Daoy (cell line): ENCODE measurements at places on chromosomes 3 and 15.

- DNase-seq: peak; percentile 66
Observed at GRCh38 chr3:28916713-28917499, 364.0 kb upstream of the RBMS3 start.

- no peak for DNase-seq
Observed at GRCh38 chr3:55877703-55878102, 390.6 kb upstream of the WNT5A start.

GRCh38 chr3:160980740-160981139 lies 124.4 kb downstream of the B3GALNT1 start:
- DNase-seq: no peak

DNA sequence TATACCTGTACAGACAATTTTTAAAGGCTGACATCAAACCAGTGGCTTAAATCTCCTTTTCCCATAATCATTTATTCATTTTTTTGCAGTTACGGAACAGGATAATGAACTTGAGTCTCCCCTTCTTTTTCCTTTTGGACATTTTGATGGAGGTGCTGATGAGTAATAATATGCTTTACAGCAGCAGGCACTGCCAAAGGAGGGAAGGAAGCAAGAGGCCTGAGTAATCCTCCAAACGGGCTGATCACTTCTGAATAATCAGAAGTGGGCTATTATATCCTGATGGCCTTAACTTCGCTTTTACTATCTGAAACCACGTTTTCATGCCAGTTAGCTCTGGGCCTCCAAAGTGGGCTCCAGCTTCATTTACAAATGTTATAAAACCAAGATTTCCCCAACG lies 527.2 kb downstream of the FOXP1 start:
- peak; percentile 62 for DNase-seq

GRCh38 chr3:100780071-100780622 lies 70.9 kb downstream of the TFG start:
- no peak for DNase-seq

DNA sequence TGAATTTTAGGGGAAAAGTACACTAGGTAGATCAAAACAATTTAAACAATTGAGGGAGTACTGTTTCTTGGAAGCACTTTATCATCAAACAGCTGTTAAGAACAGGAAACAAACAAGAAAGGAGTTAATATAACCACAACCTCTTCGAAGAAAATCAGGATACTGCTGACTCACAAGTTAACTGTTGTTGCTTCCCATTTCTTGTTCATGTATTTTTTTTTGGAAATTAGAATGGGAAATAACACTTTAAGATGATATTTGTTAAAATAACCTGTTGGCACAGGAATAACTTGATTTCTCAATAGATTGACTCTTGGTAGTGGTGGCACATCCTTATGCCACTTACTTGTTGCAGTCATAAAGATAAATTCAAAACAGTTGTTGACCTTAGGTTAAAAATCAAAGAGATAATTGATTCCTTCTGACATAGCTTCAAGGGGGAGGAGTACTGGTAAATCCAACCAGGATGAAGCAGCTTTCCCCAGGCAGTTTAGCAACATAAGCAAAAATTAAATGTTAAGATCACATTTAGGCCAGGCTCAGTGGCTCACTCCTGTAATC lies 3.3 kb downstream of the BNIP2 start:
- no peak for DNase-seq

DNA sequence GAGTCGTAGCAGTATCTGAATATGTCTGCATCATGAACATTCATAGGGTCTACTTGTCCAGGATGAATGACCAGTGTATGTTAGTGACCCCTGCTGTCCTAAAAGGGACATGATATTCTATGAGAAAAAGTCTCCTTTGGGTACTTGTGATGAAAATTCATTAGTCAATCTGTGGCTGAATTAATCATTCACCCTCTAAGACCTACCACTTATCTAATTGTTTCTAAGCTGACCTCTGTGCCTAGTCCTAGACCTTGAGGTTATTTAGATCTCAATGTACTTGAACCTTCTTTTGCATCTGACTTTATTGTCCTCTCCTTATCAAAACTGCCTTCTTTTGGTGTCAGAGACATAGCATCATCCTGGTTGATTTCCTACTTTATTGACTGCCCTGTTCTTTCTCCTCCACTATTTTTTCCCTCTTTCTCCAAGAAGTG lies 799.3 kb downstream of the DIPK2A start:
- DNase-seq: no peak

- DNase-seq: no peak
Observed at GRCh38 chr3:48877671-48878070, 21.0 kb downstream of the SLC25A20 start.

- DNase-seq: no peak
Observed at GRCh38 chr15:80525853-80526252, 121.7 kb downstream of the ARNT2 start.

- DNase-seq: peak; percentile 51
Observed at GRCh38 chr3:102449341-102449740, 14.5 kb downstream of the ZPLD1 start.

DNA sequence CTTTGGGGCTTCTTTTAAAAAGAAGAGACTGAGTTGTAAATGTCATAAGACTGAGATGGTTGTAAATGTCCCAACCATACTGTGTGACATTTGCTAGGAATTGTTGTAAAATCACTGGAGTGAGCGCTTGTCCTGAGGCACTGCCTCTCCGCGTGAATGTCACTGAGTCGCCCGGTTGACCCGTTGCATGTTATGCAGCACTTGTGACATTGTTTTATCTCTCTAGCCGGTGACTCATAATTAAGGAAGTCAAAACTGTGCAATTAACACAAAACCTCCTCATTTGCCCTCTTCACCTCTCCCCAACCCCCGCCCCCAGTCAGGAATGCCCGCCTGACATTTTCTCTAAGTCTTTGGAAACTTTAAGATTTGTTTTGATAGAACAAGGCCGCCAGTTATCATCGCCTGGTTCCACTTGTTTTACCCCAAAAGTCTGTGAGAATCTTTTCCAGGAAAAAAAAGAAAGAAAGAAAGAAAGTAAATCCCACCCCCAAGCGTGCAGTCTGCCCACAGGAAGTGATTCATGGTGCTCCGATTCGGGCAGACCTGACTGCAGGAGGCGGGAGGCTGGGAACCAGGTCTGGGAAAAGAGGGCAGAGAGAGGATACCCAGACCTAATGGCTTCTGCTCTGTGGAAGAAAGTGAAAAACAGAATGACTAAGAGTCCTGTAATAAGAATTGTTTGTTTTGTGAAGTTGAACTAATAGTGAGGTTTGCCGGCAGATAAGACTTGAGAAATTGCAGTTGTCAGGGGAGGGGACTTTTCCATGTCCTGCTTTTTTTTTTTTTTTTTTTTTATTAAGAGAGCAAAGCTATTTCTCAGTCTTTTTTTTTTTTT lies 84.8 kb downstream of the SMAD3 start:
- peak; percentile 99 for DNase-seq

DNA sequence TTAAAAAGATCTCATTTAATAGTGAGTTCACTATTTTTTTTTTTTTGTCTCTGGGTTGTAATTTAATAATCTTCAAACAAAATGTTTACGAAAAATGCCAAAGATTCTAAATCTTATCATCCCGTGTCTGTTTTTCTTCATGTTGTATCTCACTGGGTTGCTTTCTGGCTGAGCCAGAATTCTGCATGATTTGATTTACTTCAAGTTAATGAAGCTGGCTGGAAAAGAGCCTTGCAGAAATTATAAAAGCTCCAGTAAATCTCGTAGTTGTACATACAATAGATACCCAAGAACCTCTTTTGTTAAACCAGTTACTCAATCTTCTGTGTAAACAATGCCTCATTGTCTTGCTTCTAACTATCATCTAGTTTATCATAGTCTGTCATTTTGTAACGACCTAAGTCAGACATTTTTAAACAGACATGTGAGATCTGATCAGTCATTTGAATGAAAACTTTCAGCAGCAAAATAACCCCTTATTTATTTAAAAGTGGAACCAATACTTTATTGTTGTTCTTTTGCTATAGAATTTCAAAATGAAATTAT lies 249.0 kb downstream of the MCTP2 start:
- no peak for DNase-seq

DNA sequence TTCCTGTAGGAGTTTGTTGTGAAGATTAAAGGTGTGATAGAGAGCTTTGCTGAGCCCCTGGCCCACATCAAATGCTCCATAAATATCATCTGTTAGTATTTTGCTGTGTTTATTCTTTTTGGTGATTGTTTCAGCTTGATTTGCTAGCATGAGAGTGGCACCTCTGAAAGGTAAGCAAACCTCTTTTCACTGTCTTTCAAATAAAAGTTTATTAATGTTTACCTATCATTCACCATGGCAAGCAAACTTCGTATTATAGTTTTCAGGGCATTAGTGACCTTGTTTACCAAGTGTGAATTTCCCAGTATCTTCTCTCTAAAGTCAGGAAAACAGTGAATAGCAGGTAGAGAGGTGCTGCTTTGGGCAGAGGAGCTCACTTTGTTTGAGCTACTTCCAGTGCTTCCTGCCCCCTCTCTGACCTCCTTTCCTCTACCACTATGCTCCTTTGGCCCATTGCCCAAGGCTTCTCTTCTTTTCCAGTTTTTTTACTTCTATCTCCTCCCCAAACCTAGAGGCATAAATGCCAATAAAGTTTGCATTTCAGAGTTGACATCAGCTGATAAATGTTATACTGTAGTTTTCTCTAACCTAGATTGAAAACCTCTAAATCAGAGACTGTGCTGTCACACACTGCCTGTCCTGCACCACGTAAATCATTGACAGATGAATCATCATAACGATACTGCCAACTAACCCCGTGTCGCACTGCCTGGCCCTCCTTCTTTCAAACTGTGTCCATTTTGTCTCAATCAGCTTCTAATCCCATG lies 569.0 kb downstream of the TUSC7 start:
- DNase-seq: peak; percentile 47

DNA sequence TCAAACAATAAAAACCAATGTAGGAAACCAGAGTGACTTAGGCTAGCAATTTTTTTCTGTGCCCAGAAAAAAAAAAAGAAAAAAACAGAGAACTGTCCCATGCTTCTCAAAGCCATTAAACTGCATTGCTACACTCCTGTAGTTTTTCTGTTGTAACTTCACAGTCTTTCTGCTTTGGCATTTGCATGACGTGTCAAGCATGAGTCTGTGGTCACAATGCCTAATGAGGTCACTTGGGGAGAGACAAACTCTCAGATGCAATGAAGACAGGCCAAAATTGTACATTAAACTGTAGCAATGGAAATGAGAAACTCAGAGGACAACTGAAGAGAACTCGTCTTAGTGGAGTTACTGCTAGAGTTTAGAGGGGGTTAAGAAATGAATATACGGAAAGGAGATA lies 30.8 kb downstream of the CCDC80 start:
- DNase-seq: peak; percentile 69

GRCh38 chr3:24135280-24135679 lies 190.2 kb downstream of the NR1D2 start:
- no peak for DNase-seq

GRCh38 chr15:45354711-45355110 lies 23.6 kb downstream of the GATM start:
- DNase-seq: no peak
